ENCODE measurements at places on chromosomes 6 and 20.

DNA sequence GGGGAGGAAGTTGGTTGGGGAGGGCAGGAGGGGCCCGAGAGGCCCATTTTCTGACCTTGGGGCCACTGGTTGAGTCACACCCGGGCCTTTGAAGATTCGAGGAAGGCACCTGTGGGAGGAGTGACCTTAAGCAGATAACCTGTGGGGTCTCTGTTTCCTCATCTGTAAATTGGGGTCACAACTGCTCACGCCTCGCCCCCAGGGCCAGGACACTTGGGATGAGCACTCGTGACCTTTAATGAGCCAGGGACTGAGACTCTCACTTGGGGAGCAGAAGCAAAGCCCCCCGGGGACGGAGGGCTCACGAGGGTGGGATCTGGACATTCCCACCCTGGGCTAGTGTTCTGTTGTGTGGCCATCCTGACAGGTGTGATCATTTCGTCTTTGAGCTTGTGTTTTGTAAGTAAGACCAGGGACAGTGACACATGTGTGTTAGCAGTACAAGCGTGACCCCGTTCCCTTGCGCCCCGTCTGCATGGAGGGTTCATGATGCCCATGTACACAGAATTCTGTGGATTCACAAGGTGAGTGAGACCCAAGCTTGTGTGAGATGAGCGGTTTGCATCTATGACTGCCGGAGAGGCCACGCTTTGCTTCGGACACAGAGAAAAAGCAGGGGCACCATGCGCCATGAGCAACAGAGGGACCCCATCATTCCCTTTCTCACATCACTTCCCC lies 79.3 kb upstream of the PMEPA1 start:
- peak; percentile 42 for DNase-seq

- no peak for DNase-seq
Observed at GRCh38 chr6:52233975-52234823, 10.1 kb downstream of the IL17F start.

- DNase-seq: no peak
Observed at GRCh38 chr6:11992086-11992485, 20.0 kb upstream of the HIVEP1 start.

- DNase-seq: no peak
Observed at GRCh38 chr6:24207413-24207812, 81.4 kb downstream of the NRSN1 start.

DNA sequence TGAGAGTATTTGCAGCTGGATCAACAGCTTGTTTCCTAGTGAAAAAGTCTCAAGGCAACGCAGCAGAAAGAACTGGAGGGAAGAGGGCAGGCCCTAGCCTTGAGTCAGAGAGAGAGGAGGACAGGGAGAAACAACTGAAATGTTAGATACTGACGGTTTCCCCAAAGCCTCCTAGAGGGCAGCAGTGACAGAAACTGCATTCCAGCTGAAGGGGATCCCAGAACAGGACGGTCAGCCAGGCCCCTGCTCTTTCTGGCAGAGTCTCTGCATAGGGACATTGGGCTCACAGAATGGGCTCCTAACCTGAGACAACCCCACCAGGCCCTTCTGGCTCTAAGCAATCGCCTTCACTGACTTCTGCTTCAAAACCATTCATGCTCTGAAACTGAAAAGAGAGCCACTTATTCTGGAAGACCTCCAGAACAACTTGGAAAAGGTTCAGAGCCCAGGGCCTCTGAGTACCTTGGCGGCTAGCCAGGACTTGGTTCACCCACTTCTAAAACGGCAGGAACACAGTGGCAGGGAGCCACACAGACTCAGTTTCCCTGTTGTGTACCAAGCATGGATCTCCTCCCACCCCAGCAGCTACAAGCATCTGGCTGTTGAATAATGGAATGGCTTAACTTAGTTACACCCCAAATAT lies 72.9 kb downstream of the PSMB1 start:
- no peak for DNase-seq

GRCh38 chr6:29656798-29657197 lies at the start of gene MOG:
MOG (plus strand) TSS chr6:29657092; CDS start chr6:29657210, 118 bp downstream.
- no peak for DNase-seq

DNA sequence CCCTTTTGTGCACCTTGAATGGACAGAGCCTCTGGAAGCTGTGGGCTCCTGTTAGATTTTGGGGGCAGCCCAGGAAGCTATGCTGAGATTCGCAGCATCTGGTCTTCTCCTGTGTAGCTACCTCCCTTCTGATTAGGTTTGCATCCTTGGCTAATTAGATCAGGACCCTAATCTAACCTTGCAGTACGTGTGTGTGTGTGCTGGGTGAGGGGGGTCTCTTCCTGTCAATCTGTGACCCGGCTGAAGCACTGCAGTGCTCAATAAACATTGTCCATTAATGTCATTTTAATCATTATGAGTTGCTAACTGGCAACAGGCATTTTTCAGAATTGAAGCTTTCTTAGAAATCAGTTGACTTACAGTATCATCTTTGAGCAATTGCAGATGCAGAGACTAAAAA lies 229.1 kb upstream of the STXBP5 start:
- no peak for DNase-seq

- no peak for DNase-seq
Observed at GRCh38 chr6:34970488-34970887, 81.4 kb downstream of the ANKS1A start.

DNA sequence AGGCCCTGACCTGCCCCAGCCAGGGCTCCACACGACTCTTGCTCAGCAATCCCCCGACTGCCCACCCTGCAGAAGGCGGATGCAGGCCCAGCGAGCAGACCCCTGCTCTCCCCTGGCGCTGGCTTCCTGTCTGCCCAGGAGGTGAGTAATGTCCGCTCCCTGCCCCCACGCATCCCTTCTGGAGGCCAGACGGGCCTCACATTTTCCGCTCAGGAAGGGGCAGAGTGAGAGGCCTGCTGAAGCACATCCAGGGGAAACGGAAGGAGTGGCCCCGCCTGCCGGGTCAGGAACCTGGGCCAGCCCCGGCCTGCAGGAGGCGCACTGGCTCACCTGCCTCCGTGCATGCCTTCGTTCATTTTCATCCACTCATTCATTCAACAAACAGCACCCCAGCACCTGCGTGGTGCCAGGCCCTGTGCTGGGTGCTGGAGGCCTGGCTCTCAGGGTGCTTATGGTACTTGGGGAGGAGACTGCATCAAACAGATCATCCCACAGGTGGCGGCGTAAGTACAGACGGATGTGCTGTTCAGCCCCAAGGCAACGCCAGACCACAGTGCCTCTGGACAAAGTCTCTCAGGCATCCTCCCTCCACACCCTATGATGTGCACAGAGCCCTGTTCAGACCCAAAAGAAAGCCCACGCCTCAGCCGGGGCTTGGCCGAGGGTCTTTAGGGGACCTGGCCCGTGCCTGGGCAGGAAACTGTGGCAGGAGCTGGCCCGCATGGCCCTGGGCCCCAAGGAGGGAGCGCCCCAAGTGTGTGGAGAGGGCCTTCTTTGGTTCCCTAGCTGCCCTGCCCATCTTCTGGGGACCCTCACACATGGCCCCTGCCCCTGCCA lies 112.1 kb downstream of the ASXL1 start:
- no peak for DNase-seq

- DNase-seq: no peak
Observed at GRCh38 chr6:109715616-109716015, 24.5 kb downstream of the FIG4 start.

- DNase-seq: peak; percentile 78
Observed at GRCh38 chr20:461254-462198, 807 bp downstream of the TBC1D20 start.

Data from left forelimb (tissue), 1 donor.